Right ventricle myocardium inferior (tissue), 1 donor: ENCODE measurements at places on chromosomes 4 and X.

GRCh38 chr4:113476800-113477199, 284.7 kb downstream of the CAMK2D start:
- DNase-seq, result no peak

DNA sequence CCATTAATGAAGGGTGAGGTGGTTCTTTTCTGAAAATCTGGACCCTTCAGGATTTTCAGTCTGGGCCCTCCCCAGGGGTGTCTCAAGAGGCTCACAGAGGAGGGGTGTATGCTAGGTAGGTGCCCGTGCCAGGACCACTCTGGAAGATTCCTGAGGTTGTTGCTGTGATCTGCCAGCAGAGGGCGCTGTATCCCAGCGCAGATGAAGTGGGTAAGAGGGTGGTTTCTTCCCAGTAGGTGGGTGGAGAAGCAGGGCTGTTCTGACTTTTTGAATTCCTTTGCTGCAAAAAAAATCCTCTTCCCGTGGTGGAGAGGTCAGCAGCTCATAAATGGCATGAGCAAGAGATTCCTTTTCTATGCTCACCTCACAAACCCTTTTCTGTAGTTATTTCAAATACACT, 51.1 kb downstream of the SCML1 start:
- no peak for DNase-seq

- DNase-seq, result peak; percentile 73
Observed at GRCh38 chr4:88522702-88523324, 763 bp downstream of the PYURF start.

GRCh38 chrX:39894683-39895082, 203.1 kb downstream of the BCOR start:
- no peak for DNase-seq

DNA sequence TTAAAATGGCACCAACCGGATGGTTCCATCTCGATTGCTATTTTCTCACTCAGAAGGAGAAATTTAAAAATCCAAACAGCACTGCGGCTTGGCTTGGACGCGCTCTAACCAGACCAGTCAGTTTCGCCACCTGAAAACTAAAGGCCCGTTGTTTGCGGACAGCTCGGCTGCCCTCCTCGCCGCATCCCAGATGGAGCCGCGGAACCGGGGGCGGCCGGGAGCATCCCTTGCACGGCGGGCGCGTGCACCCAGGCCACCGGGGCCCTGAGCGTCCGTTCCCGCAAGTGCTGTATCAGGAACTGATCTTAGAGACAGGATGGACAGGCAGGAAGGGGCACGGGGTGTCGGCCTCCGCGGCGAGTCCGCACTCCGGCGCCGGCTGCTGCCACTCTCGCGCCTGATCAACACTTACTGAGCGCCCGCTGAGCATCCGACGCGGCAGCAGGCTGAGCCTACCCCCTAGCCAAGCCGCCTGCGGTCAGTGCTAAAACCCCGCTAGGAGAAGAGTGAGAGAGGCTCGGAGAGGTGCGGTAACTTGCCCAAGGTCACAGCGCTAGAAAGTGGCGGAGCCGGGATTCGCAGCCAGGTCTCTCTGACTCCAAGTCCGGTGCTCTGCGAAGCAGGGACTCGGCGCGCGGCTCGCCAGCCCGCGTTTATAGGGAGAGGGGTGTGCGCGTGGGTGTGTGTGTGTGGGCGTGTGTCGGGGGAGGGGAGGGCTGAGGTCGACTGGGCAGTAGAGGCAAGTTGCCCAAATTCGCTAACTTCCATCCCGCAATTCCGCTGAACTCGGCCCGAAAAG, at the start of gene CITED1:
TSS of gene CITED1 (minus strand) at position 629 of the 799 bp plus-strand sequence. CDS start 3,045 bp downstream, outside the sequence.
- no peak for DNase-seq

- no peak for DNase-seq
Observed at GRCh38 chr4:179325181-179325580, 1882.9 kb upstream of the AGA start.

- no peak for DNase-seq
Observed at GRCh38 chr4:172982151-172982590, 186.4 kb upstream of the GALNT7 start.

- DNase-seq, result no peak
Observed at GRCh38 chr4:8329859-8330761, 60.6 kb downstream of the HTRA3 start.

DNA sequence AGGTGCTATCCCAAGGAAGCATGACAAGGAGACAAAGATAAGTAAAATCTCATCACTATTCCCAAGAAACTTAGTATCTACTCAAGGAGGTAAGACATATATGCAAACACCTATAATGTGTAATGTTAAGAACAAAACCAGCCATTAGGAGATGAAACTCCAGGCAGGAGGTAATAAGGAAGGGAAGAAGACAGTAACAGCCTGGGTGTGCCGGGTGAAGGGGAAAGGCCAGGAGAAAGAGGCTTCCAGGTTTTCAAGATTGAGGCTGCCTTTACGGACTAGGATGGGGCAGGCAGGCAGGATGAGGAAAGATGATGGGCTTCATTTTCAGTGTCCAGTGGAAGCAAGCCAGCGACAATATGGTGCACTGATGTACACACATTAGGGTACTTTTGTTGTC, 62.5 kb downstream of the LEF1 start:
- no peak for DNase-seq

- no peak for DNase-seq
Observed at GRCh38 chr4:40506066-40506465, 123.6 kb downstream of the RBM47 start.

DNA sequence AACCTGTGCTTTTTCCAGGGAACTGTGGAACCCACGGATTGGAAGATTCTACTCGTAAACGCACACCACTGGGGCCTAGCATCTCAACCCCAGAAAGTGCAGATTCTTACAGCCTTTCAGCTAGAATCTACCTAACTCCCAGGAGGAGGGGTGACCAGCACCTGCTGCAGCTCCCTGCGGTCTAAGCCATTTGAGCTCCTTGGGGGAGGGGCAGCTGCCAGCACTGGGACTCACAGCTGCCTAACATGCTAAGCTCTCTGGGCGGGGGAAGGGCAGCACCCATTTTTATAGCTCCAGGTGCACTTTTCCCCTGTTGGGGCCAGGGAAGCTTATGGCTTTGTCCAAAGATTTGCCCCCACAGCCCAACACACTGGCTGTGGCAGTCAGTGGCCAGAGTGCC, 595.7 kb upstream of the EPHA5 start:
- no peak for DNase-seq

DNA sequence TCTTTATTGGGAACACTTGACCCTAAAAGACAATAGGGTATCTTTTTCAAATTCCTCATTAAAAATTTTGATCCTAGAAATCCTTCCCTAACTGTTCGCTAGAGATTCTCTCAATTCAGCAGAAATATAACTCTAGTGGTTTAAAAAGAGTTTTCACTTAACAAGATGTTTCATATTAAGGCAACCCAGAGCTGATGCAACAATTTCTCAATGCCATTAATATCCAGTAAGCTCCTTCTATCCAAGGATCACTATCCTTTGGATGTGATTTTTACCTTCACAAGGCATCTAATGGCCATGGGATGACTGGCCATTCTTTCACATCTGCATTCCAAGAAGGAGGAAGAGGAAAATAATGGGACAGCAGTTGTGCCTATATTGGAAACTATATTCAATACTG, 183.4 kb downstream of the ANKRD50 start:
- no peak for DNase-seq

DNA sequence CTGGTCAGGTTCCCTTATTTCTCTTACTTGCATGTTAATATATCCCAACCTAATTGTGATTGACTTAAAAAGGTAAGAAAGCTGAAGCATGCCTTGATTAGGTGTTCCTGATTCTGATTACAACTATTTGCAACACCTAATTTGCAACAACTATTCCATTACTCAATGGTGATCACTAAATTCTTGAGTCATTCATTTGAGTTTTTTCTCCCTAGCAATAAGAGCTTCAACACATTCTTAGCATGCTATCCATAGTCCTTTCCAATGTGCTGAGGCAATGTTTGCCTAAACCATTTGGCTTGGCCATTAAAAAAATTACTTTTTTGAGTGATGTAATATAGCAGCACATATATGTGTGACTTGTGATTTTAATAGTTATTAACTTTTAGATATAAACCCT, 851.4 kb downstream of the TRAM1L1 start:
- DNase-seq, result no peak

GRCh38 chr4:128454881-128455280, 167.3 kb upstream of the PGRMC2 start:
- DNase-seq, result no peak

GRCh38 chr4:121108557-121108956, 36.2 kb upstream of the NDNF start:
- DNase-seq, result no peak

DNA sequence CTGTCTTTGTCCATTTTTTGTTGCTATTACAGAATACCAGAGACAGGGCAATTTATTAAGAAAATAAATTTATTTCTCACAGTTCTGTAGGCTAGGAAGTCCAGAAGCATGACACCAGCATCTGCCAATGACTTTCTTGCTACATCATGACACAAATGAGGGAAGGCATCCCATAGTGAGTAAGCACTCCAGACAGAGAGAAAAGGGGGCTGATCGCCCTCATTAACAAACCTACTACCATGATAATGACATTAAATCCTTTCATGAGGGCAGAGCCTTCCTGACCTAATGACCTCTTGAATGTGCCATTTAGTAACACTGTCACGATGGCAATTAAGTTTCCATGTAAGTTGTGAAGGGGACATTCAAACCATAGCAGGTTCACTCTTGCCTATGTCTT, 20.1 kb downstream of the CCDC149 start:
- DNase-seq, result no peak

GRCh38 chr4:184287697-184288255, 70.1 kb upstream of the ENPP6 start:
- no peak for DNase-seq

DNA sequence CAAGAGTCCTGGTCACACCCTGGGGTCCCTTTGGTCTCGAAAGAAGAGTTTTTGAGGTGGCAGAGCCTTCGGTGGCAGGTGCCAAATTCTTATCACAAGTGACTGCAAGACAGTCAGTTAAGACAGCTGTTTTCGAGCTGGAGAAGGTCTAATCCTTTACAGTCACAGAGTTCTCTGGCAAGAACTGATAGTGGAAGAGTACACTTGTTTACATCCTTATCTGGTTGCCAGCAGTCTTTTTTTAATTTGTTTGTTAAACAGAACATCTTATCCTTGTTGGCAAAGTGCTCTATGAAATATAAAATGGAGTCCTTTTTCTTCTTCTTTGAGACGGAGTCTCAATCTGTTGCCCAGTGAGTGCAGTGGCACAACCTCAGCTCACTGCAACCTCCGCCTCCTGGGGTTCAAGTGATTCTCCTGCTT, 50.4 kb upstream of the ELOVL6 start:
- no peak for DNase-seq

DNA sequence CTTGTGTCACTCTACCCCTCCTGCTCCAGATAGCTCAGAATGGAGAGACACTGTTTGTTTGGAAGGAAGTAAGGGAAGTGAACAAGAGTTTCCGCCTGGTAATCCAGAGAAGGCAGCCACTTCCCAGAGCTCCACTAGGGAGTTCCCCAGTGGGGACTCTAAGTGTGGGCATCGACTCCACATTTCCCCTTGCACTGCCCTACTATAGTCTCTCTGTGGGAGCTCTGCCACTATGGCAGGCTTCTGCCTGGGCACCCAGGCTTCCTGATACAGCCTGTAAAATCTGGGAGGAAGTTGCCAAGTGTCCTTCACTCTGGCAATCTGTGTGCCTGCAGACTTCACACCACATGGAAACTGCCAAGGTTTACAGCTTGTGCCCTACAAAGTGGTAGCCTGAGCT, 245.8 kb upstream of the DMD start:
- no peak for DNase-seq

DNA sequence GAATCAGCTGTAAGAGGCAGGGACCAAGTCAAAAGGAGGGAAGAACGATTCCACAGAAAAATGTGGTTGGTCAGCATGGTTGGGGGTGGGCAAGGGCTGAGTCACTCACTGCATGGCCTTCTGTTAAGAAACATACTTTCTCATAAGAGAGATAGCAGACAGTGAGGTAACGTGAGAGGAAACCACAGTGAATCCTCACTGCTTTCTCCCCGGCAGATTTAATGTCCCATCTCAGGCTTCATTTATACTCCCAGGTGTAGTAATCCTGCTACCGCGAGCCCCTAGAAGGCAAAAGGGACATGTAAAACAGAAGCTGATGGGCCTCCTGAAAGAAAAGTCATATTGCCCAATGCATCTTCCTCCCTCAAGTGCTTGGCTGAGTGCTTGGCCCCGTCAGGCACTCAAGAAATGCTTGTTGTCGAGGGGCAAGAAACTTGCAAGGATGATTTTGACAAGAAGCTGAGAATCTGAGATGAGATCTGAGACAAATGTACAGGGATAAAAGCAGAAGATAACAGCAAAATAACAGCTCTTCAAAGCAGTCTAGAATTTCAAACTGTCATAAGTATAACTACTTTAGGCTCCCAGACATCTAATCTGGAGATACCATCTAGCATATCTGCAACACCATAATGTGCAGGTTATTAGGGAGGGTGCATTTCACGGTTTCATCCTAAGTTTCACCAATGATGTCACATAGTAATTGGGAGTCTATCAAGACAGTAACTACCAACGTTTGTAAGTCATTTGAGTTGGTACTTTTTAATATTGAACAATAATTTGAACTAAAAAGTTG, 40.2 kb downstream of the SH3KBP1 start:
- no peak for DNase-seq

GRCh38 chr4:163600727-163601126, 106.2 kb downstream of the TMA16 start:
- DNase-seq, result no peak

DNA sequence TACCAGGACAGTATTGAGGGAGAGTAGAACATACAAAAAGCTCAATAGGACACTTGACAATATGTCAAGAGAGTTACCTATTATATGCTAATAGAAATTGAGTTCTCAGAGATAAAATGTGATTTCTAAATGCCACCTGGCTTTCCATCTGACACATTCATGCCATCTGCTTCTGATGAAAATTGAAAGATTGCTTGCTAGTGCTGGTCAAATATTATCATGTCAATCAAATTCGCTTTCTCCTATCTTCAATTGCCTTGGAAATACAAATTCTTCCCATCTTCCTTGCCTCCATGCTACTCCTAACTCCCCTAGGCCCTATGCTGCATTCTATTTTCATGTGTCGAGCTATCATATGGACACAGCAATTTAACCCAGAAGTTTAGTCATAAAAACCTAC, 1076.9 kb downstream of the ARAP2 start:
- DNase-seq, result no peak

GRCh38 chrX:123871309-123871708, 11.5 kb downstream of the XIAP start:
- DNase-seq, result no peak

DNA sequence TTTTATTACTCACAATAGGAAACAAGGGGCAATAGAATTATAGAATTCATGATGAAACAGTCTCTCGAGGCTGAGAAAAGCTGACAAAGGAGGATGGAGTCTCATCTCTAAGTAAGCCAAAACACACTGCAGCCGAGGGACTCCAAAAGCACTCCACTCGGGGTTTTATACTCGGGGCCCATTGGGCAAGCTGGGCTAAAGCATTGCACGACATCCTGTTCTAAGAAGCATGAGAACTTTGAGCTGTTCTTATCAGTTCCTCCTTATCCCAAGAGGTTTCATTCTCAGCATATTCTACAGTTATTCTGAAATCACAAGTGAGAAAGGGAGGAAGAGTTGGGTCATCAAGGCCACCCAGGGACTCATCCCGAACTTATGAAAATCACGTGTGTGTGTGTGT, 1475.5 kb downstream of the PCDH18 start:
- no peak for DNase-seq
